Cortex of kidney (tissue), 1 donor: ENCODE measurements at places on chromosomes 3 and 15.

GRCh38 chr3:43076857-43077256 lies 29.0 kb downstream of the POMGNT2 start:
- DNase-seq, result no peak

- no peak for DNase-seq
These were observed 113.4 kb downstream of the ASB7 start for GRCh38 chr15:100715571-100716455.

- DNase-seq, result no peak
These were observed 35.0 kb downstream of the DRD3 start for GRCh38 chr3:114143817-114144216.

DNA sequence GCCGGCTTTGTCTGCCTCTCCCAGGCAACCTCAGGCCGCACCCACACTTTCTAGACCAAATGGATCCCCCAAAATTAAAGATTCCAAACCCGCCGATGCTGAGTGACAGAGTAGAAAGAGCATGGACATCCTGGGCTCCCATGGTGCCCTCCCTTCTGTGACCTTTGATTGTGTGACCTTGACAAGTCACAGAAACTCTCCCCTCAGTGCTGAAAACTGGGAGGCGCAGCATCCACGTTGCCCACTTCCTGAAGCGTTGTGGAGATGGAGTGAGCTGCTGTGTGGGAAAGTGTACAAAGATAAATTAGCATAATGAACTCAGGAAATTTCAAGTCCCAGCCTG lies 74.4 kb upstream of the MFGE8 start:
- no peak for DNase-seq

- no peak for DNase-seq
These were observed 13.3 kb downstream of the EIF3J start for GRCh38 chr15:44550256-44550655.

GRCh38 chr3:169305460-169305859 lies 358.1 kb downstream of the MECOM start:
- no peak for DNase-seq

DNA sequence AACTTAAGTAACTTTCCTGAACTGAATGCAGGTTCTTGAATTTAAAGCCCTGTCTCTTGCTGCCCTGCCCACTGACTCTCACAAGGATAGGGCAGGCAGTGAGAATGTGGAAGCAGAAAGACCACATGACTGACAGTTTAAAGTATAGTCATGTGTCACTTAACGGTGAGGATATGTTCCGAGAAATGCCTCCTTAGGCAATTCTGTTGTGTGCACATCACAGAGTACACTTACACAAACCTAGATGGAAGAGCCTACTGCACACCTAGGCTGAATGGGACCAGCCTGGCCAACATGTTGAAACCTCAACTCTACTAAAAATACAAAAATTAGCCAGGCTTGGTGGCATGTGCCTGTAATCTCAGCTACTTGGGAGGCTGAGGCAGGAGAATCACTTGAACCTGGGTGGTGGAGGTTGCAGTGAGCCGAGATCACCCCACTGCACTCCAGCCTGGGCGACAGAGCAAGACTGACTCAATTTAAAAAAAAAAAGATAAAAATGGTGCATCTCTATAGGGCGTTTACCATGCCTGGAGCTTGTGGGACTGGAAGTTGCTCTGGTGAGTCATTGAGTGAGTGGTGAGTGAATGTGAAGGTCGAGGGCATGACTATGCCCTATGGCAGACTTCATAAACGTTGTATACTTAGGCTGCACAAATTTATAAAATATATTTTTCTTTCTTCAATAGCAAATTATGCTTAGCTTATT lies 18.9 kb upstream of the COPG1 start:
- DNase-seq, result no peak

DNA sequence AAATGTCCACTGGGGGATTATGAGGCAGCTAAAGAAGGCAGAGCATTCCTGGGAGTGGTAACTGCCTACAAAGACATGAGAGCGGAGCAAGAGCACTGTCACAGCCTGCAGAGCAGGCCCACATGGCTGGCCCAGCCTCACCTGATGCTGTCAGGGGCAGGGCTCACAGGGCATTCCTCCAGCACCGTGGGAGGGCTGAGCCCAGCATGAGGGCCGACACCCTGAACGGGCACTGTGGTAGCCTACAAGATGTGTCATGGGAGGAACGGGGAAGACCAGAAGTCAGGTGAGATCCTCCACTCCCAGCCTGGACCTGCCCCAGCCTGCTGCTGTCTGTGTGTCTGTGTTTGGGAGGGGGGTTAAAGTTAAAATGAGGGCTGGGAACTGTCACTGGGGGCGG lies 30.1 kb downstream of the CCDC12 start:
- no peak for DNase-seq

DNA sequence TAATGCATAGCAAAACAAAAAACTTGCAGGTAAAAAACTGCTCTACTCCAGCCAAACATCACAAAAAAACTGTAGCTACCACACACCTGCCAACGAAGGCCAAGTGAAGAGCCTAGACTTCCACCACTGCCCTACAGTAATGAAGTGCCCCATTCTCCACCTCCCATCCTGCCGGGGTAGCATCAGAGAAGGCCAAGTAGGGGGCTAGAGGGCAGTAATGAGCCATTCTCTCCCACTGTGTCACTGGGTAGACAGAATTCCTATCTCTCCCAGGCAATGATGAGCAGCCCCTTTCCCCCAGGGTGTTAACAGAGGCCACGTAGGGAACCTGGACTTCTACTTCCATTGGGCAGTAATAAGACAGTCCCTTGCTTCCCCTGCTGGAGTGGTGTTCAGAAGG lies 9.5 kb downstream of the SEC22C start:
- DNase-seq, result no peak

DNA sequence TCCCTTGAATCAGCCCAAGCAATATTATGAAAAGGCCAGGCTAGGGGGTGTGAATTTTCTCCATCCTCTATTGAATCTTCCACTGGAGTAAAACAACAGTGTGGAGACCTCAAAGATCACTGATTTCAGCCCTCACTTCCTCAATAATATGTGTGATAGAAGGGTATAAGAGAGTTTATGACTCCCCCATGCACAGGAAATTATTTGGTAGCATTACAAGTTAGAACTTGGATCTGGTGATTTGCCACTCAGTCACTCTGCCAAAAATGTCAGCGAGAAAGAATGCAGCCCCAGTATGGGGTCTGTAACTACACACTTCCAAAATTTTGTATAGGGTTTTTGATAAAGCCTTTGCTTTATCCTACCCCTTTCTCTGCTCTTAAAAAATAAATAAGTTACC lies 81.0 kb upstream of the KCNMB2 start:
- DNase-seq, result no peak

- no peak for DNase-seq
These were observed 176.0 kb upstream of the BCHE start for GRCh38 chr3:166013073-166013679.

DNA sequence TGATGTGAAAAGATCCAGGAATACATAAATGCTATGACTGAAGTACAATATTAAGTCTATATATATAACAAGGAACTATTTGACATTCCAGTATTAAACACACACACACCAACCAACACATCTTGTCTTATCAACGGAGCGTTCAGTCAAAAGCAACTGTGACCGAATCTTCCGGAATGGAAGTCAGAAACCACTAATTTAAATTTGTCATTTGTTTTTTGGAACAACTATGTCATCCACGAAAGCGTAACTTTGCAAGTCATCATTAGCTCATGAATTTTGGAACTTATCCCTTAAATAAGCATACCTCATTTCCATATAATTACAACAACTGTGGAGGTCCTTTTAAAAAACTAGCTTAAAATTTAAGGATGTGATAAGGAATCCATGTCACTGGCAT lies 5.0 kb downstream of the ZNF385D start:
- DNase-seq, result no peak

GRCh38 chr15:99970891-99971430 lies 237.7 kb upstream of the LYSMD4 start:
- no peak for DNase-seq

DNA sequence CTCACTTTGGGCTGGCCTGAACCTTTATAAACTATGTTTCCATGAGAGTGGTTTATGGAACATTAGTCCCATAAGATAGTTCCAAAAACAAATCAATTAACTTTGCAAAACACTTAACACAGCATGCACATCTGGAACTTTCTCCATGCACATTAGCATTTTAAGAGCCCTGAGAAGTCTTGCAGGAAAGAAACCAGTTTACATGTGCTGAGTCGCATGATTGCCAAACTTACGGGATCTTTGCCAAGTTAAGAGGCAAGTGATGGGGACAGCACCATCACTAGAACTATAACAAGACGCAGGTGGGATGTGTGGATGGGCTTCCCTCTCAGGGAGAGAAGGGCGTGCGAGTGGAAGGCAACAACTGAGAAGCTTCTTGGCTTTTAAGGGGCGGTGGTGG lies 20.7 kb downstream of the ADAMTS9 start:
- DNase-seq, result no peak

DNA sequence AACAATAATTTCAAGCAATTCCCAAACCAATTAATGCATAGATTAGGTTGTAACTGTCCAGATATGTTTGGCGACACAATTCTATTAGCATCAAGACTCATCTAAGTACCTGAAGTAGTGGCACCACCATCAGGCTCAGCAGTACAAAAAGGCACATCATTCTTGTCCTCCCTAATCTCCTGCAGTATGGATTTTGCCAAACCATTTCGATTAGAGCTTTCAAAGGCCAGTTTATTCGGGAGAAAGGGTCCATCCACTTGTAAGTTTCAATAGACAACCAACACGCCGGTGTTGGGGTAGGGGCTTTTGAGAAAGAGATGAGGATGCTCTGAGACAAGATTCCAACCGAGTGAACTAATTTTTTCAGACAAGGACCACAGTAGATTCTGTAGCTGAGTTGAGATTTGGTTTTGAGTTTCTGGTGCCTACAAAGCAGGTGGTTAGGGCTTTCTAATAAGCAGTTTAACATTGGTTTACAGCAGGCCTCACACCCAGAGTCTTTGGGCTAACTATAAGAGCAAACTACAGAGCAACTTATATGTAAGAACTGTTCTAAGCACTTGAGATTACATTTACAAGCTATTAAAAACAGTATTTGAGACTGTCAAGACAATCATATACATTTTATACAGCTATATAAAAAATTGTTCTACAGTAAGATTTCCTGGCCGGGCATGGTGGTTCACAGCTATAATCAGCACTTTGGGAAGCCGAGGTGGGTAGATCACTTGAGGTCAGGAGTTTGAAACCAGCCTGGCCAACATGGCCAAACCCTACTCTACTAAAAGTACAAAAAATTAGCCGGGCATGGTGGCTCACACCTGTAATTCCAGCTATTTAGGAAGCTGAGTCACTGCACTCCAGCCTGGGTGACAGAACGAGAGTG lies 4.5 kb downstream of the RPL22L1 start:
- DNase-seq, result no peak

DNA sequence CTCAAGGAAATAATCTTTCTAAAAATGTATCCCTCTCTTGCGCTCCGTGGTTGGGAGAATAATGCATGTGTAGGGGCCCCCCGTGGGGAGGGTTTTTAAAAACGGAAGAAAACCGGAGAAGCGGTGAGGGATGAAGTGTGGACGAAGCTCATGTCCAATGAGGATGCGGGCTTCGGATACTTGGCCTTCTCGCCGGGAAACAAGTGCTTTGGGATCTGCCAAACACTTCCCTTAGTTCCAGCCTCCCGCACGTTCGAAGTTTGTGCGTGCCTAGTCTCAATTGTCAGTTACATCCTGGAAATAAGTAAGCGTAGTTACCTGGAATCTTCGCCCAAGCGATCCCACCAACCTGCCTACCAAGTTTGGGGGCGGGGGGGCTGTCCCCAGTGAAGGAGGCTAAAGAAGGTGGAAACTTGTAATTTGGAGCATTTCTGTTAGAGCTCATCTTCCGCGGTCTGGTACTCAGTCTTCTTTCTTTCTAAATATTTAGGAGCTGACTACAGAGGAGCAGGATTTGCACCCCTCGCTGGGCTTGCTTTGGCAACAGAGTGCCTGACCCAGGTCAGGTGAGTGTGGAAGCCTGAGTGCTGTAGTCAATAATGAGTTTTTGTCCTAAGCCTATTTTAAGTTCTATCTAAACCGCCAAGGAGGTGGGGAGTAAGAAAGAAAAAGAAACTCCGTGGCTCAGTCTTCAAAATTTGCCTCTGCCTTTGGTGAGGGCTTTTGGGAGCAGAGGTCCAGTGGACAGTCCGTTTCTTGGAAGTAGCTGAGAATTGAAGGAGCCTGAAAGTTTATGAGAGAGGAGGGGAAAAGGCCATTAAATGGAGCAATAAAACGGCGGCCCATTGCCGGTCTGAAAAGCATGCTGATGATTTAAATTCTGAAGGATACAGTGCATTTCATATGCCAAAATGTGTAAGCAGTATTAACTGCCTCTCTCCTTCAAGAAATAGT lies 1.1 kb downstream of the ITPR1 start:
- DNase-seq, result no peak

DNA sequence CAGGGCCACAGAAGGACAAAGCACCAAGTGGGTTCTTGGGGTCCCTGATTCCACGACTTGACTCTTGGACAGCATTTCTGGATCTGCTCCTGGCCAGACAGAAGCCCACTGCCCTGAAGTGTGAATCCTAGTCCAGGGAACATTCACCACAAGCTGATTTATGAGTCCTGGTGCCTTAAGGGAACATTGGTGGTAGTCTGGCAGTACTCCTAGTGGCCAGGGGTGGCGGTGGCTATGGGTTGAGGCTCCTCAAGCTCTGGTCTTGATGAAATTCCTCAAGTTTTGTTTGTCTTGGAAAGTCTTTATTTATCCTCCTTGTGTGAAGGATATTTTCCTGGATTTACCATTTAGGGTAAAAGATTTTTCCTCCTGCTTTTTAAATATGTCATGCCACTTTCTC lies 307.5 kb downstream of the PYDC2 start:
- no peak for DNase-seq

DNA sequence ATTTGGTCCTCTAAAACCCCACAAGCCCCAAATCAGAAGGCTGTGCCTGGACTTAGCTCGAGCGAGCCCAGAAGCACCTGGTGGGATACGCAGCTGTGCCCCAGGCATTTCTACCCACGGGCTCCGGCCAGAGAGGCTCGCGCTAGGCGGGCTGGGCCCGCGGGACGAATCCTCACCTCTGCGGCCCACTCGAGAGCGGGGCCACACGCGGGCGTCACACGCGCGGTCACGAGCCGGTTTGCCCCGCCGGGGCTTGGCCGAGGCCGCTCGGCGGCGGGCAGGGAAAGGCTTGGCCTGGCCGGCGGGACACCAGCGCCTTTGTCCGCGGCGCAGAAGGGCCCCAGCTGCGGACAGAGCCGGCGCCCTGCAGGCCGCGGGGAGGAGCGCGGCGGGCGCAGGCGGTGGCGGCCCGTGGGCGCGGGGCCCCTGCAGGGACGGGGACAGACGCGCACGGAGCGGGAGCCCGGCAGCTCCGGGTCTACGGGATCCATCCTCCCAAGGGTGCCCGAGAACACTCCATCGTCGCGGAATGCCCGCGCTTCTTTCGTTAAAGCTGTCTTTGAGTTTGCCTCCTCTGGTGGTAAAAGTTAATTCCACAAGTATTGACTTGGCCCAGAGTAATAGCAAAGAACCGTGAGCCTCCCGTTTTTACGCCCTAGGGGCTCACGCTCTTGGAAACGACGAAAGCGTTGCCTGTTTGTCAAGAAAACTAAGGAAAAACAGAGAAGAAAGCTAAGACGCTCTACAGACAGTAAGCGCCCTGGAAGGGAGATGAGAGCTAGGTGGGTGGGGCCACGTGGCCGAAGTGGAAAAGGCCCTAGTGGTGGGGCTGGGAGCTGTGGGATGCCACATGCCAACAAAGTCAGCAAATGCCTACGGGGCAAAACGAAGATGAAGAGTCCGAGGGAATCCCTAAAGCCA lies 26.4 kb downstream of the TYRO3 start:
- DNase-seq, result no peak

GRCh38 chr3:158659454-158660237 lies 12.8 kb downstream of the LXN start:
- DNase-seq, result no peak

- no peak for DNase-seq
These were observed 36.6 kb downstream of the LNP1 start for GRCh38 chr3:100437721-100438622.
